ENCODE measurements at places on chromosomes 6 and 20.

- DNase-seq, result no peak
Measured at GRCh38 chr6:8082954-8083858, 19.0 kb upstream of the BLOC1S5 start.

GRCh38 chr6:146087386-146087785, 58.5 kb downstream of the GRM1 start:
- DNase-seq, result no peak

GRCh38 chr6:146813554-146813953, 214.8 kb downstream of the ADGB start:
- no peak for DNase-seq

DNA sequence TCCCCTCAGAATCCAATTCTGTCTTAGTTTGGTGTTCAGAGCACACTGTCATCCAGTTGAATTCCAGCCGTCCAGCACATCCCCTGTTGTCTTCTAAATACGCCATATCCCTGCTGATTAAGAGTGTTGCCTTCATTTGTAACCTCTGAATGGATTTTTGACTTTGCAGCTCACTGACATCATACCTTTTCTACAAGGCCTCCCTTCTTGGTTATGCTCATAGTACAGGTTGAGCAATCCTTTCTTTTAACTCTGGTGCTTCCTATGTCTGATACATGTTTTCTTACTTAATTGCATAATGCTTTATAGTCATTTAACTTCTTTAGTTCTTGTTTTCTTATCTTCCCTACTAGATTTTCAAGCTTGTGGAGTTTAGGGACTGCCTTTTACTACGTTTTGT, 36.4 kb downstream of the XRN2 start:
- no peak for DNase-seq

- DNase-seq, result no peak
Measured at GRCh38 chr6:39493777-39494176, 171.3 kb upstream of the KCNK16 start.

DNA sequence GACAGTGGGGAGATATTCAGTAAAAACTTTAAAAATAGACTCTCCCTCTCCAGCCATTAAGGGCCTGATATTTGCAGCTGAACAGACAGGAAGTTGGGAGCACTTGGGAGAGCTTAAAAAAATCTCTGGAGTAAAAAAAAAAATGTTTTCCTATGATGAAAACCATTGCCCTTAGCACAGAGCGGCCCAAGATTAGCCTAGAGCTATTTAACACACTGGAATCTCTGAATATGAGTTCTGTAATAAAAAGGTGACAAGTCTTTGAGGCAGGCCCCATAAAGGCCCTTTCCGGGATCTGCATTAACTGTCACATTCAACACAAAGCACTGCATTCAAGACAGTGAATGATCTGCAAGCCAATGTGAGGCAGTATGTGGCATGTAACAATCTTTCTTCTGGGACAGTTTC, 393.7 kb downstream of the ZFAND3 start:
- DNase-seq, result no peak

DNA sequence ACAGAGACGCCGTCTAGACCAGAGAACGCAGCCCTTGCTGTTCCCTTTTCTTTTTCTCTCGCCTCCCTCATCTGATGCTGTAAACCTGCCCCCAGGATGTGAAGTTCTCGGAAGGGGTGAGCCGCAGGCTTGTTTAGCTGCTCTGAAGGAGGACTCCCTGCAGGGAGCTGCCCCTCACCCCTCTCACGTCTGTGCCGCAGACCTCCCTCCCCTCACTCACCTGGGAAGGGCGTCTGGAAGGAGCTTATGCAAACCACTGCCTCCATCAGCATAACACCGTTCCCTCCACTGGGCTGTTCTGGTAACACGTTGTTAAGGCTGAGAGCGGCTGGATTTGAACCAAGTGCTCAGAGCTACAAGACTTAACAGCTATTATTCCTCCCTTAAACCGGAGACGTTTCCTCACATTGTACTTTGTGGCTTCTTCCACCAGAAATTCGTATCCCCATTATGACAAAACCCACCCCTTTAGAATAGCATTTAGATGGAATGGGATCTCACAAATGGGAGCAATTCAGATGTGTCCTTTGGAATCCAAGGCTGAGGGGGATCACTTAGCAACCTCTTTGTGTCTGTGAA, 99.8 kb downstream of the SMOC2 start:
- DNase-seq, result no peak

DNA sequence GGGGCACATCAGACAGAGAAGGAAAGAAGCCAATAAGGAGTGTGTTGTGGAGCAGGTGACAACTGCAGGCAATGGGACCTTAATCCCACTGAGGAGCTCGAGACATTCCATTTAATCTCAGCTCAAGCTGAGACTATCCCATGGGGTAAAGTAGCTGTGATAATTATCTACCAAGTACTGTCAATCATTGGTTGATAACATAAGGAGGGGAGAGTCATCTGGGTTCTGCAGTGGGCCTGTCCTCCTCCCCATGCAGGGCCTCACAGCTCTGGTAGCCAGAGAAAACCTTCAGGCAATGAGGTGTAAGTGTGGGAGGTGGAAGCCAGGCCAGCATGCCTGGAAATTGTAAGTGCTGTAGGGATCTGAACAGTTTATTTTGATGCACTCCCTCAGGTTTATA, 375.0 kb upstream of the ARID1B start:
- no peak for DNase-seq

- peak; percentile 47 for DNase-seq
Measured at GRCh38 chr6:37643851-37644672, 53.6 kb downstream of the MDGA1 start.

DNA sequence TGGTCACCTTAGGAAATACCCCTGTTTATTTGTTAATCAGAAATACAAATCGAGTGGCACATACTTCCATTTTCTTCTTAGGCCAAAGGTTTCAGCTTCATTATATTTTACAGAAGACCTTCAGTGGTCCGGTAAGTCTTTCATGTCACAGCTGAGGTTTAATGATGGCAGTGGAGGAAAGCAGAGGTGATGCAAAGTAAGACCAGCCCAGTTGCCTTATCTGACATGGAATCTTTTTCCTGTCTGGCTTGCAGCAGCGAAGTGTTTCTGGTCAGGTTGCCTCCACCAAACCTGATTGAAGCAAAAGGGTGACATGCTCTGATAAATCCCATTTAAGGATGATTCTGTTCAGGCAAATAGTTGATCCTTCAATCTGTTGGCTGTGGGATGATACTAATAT, 100.0 kb downstream of the PRDM1 start:
- no peak for DNase-seq

GRCh38 chr20:15528391-15529111, 1044.7 kb downstream of the KIF16B start:
- DNase-seq, result no peak

DNA sequence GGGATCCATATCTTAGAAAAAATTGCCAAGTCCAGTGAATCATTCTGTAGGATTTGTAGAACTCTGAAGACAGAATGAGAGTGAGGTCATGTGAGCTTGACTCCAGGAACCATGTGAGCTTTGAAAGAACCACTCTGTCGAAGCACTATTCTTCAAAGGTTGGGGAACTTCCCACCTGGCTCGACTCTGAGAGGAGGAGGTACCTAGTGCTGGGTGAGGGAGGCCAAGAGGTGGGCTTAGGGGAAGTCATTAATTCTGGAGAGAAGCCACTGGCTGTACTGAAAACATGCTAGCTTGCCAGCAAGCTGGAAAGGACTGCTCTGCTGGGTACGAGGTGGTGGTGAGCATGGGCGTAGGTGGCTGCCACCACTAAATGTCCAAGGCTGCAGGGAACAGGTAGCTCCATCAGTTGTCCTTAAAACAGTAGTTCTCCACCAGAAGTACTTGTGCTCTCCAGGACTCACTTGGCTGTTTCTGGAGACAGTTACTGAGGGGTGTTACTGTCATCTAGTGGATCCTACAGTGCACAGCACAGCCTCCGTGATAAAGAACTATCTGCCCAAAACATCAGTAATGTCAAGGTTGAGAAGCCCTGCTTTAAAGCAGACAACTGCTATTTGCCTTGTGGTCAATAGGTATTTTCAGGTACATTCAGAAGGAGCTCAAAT, 34.7 kb upstream of the SYNJ2 start:
- DNase-seq, result no peak

- DNase-seq, result no peak
Measured at GRCh38 chr6:153092082-153093013, 38.7 kb downstream of the RGS17 start.

DNA sequence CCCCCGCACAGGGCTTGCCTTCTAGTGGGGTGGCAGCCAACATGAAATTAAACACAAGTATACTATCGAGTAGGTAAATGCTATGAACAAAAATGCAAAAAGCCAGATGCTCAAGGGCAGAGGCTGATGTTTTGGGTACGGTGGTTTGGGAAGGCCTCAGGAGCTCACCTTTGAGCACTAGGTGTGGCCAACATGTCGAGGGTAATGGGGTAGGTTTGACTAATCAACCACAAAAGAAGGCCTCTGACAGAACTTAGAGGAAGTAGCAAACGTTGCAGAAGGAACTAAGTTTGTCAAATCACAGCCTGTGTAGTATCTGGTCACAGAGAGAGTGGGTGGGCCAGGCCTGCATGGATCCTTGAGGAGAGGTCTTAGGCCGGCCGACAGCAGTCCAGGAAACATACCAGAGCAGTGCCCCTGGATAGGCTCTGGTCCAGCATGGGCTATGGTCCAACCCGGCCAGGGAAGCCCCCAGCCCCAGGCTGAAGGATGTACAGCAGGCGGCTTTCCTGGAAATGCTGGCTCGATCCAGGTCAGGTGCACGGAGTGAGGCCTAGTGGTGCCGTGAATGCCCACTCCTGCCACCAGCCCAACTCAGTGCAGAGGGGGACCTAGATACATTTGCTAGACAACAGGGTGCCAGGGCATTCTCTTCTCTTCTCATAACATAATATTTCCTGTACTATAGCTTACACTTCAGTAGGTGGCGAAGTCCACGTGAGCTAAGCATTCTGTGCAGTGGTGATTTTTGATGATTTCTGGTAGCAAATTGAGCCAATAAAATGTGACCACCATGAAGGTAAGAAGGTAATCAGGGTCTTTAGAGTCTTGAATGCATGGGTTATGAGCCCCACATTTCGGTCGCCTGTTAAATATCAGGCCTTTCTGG, 56.3 kb upstream of the CD93 start:
- DNase-seq, result no peak

GRCh38 chr6:166221636-166222035, 54.0 kb upstream of the TBXT start:
- DNase-seq, result no peak

GRCh38 chr20:17875981-17876385, 92.6 kb downstream of the SNX5 start:
- DNase-seq, result no peak

- DNase-seq, result no peak
Measured at GRCh38 chr6:5132731-5133130, 47.6 kb downstream of the PPP1R3G start.

DNA sequence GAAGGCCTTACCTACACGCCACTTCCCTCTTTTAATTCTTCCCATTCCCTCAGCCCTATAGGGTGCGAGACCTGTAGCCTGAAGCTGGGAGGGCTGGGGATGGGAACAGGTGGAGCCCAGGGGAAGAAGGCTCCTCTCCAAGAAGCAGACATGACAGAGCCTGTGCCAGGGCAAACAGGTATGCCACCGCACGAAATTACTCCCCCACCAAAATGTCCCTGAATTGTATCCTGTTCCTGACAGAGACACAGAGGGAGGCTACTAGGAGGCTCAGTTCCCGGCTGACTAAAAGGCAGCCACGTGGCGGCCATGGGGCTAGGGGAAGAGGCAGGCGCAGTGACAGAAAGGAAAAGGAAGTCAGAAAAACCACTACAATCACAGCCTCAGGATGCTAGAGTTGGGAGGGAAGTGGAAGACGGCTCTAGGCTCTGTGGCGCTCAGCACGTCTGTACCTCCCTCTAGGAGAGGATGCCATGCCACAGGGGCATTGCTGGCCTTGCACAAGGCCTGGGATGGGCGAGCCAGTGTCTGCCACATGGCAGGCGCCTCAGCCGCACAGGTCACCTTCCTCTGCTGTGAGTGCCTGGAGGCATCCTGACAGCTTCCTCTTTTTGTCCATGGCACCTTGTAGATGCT, 27.7 kb downstream of the TFEB start:
- DNase-seq, result no peak

DNA sequence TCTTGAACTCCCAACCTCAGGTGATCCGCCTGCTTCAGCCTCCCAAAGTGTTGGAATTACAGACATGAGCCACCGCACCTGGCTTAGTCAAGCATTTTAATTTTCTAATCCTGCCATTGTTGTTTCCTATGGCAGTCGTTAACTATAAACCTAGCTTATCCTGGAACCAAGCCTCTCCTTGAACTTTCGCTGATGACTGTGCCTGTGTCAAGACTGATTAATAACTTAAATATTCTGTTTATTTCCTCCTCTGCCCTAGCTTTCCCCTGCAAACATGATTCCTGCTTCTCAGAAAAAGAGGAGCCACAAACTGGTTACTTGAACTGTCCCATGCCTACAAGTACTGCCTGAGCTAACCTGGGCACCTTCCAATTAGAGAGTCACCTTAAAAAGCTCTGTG, 1.5 kb downstream of the VNN1 start:
- no peak for DNase-seq

DNA sequence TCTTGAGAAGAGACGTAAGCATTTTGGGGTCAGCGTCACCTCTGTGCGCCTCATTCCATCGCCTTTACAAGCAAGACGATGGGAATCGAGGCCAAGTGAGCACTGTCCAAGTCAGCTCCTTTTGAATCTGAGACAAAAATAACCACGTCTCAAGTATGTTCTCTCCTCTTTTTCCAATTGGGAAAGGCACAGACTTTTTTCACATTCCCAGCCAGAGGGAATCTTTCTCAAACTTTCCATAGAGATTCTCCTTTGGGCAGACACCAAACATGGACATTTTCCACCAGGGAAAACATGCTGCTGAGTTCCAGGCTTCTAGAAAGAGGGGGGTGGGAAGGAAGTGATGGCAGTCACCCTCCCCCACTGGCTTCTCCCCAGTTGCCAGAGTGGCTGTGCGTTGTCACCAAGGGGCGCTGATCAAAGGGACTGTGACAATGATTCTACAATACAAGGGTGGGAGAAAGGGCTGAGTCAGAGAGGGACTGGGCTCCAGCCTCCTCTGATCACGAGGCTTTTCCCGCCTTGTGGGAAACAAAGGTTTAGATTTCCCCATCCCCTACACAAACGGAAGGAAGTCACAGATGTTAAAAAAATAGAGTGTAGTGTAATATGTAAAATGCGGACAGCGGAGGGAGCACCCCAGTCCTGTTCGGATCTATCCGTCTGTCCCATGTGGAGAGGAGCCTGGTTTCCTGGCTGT, 281.9 kb upstream of the RNF24 start:
- DNase-seq, result no peak

DNA sequence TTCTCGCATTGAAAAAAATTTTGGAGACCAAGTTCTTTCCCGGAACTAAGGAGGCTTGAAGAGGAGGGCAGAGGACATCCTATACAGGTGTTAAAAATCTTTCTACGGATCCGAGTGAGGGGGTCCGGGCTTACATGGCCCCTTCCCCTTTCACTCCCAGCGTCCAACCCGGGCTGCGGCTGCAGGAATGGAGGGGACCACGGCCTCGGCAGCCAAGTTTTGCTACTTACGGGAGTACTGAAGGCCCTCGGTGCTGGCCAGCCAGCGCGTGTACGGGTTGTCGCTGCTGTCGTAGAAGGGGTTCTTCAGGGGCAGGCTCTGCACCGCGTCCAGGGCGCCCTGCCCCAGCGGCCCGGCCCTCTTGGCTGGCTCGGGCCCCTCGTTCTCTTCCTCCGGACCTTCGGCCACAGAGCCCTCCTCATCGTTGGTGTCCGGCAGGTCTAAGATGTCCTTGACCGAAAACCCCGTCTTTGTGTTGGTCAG, 642 bp downstream of the NKX2-2 start:
- DNase-seq, result no peak

Data from activated gamma-delta T cell treated with Interleukin-2 at 50 U/mL for 16 hours (primary cell).